ENCODE measurements at places on chromosomes 7 and 10.
A peak's percentile ranks its signal among the peaks of the same experiment; 100 is the strongest.

DNA sequence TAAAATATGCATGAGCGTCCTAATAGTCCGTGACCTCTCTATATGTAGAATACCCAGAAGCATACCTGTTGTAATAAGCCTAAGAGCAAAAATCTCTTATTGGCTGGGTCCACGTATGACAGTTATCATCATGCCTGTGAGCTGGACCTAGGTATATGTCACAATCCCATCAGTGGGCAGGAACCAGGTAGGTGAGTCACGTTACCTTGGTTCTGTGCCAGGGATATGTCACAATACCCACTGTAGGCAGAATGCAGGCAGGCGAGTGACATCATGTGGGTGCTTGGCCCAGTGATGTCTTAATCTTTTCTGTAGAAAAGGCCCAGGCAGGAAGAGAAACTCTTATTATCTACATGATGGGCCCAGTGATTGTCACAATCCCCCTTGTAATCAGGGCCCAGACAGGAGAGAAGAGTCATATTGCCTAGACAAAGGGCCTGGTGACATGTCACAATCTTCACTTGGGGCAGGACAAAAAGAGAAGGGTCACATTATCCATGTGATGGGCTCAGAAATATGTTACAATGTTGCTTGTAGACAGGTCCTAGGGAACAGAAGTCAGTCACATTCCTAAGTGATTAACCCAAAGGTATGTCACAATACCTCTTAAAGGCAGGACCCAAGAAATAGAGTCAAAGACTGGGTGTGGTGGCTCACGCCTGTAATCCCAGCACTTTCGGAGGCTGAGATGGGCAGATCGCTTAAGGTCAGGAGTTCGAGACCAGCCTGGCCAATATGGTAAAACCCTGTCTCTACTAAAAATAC lies 12.9 kb upstream of the ZNF736 start:
- no peak for DNase-seq

- DNase-seq = no peak
Observed at GRCh38 chr7:133345690-133346421, 93.0 kb downstream of the EXOC4 start.

DNA sequence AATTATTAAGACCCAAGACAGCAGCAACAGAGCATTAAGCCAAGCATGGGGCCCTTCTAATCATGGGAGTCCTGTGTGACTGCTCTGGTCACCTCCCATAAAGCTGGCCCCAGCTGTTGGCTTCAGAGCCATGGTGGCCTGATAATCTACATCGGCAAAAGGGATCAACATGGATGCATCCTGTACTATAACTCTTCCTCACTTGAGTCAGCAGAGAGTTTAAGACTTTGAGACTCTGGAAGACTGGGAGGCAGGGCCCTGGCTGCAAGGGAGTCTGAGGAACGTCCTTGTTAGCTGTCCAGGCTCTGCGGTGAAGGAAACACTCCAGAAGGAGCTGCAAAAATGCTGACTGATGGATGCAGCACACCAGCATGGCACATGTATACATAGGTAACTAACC lies 95.0 kb upstream of the KIAA1217 start:
- DNase-seq = no peak

DNA sequence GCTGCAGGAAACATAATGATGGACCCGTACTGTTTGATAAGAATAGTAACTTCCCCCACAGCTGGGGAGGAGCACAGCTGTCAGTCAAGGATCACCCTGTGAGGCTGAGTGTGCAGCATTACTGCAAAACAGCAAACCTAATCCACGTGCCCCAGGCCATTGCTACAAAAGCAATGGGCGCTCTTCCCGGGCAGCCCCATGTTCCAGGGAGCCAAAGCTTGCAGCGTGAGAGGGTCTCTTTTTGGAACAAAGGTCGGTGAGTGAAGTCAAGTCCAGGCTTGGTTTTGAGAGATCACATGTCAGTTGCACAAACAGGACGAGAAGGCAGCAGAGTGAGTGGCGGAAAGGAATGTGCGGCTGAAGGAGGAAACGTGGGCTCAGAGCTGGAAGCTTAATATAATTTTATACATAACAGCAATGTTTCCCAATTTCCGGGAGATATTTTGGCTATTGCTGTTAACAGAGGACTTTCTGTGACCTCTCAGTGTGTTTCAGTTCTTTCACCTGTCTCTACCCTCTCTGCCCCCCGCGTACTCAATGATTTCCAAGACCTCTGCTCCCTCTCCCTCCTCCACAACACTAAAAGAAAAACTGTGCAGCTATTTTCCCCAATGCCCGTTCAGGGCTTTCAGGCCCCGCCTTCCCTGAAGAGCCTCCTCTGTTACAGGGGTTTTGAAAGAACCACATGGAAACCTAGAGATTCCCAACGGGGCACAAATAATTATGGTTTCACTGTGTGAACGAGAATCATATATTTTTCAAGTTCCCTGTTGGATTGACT lies 128.9 kb downstream of the MTPAP start:
- DNase-seq = no peak

DNA sequence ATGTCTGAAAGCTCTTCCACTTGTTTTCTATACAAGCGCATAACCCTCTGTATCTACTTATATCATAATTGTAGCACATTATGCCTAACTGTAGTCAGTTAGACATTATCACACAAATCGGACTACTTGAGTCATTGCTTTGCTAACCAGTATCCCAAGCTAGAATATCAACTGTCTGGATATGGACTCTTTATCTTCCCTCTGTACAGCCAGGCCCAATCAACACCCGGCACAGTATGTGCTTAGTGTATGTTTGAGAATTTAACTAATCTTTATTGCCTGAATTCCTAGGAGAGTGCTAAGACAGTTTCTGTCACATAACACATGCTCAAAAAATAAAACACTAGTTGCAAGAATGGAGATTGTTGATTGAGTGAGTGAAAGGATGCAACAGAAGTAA lies 211.2 kb downstream of the ARL4A start:
- DNase-seq = no peak

DNA sequence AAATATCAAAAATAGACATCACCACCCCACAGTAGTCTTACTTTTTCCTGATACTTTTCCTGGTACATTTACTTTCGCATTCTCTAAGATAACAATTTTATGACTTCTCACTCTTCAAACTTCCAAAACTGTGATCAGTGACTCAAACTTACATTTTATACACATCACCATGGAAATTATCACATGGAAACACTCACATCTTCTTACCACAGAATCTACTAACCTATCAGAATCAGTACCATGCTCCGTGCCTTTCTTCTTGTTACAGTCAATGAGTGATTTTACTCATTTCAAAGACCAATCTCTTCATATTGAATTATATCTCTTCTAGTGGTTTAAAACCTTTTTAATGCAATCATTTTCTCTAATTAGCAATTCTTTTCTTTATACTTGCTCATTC lies 120.3 kb downstream of the PTEN start:
- DNase-seq = no peak

DNA sequence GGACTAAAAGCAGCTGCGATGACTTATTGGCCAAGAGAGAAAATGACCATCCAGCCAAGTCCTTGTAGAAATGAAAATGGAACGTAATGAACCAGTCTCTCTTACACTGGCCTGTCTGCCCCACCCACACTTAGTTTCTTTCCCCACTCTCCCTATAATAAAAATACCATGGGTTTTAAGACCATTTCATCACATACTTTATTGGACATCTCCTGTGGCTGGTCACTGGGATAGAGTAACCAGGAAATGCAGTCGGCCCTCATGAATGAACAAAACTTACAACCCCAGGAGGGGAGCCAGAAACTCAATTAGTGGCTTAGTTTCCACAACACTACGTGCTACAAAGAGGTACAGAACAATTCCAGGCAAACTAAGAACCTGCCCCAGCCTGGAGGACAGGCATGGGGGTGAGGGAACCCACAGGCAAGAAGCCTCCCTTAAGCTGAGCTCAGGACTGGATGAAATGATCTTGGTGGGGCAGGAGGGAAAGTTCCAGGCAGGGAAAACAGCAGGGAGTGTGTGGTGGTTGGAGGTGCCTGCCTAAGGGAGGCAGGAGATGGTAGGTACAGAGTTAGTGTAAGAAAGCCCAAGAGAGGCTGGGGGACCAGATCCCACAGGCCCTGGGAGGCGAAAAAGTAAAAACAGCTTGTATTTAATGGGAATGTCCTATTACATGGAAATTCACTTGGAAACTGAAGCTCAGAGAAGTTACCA lies 29.6 kb downstream of the MKI67 start:
- no peak for DNase-seq

GRCh38 chr7:23175938-23176337 lies 5.9 kb upstream of the NUP42 start:
- no peak for DNase-seq

DNA sequence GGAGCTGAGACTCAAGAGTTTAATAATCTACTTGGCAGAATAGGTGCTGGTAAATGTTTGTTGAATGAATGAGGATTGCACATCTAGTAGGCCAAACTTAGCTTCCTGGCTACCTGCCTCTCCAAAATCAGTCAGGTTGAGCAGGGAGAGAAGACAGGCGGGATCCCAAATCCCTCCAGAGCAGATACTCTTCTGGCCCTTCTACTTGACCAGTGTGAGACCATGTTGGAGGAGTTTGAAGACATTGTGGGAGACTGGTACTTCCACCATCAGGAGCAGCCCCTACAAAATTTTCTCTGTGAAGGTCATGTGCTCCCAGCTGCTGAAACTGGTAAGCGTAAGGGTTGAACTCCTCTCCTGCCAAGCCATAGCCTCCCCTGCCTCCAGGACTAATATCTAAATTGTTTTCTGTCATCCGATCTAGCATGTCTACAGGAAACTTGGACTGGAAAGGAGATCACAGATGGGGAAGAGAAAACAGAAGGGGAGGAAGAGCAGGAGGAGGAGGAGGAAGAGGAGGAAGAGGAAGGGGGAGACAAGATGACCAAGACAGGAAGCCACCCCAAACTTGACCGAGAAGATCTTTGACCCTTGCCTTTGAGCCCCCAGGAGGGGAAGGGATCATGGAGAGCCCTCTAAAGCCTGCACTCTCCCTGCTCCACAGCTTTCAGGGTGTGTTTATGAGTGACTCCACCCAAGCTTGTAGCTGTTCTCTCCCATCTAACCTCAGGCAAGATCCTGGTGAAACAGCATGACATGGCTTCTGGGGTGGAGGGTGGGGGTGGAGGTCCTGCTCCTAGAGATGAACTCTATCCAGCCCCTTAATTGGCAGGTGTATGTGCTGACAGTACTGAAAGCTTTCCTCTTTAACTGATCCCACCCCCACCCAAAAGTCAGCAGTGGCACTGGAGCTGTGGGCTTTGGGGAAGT lies 2.2 kb upstream of the MBLAC1 start:
- DNase-seq = no peak

DNA sequence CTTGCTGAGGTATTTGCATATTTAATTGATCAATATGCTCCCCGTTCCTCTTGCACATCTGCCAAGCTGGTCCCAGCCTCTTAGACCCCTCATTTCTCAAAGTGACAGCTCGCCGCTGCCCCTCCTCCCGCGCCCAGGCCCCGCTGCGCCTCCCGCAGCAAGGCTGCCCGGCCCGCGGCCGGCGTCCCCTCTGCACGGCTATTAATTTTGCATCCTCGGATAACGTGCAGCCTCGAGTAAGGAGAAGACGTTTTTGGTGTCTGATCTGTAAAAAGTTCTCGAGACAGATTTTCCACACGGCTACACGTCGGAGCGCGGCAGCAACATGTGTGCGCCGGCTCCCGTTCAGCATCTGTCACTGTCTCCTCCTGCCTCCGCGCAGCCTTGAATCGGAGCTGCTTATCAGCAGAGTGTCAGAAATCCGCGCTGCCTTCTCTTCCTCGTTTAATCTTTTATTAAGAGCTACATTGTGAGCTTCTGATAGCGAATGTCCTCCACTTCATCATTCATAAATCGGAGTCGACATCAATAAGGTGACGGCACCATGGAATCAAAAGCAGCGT lies 65.3 kb downstream of the EBF3 start:
- no peak for DNase-seq

- no peak for DNase-seq
Observed at GRCh38 chr7:128809363-128809762, 17.6 kb downstream of the CCDC136 start.

GRCh38 chr7:39421661-39422060 lies 144.5 kb upstream of the YAE1 start:
- no peak for DNase-seq

DNA sequence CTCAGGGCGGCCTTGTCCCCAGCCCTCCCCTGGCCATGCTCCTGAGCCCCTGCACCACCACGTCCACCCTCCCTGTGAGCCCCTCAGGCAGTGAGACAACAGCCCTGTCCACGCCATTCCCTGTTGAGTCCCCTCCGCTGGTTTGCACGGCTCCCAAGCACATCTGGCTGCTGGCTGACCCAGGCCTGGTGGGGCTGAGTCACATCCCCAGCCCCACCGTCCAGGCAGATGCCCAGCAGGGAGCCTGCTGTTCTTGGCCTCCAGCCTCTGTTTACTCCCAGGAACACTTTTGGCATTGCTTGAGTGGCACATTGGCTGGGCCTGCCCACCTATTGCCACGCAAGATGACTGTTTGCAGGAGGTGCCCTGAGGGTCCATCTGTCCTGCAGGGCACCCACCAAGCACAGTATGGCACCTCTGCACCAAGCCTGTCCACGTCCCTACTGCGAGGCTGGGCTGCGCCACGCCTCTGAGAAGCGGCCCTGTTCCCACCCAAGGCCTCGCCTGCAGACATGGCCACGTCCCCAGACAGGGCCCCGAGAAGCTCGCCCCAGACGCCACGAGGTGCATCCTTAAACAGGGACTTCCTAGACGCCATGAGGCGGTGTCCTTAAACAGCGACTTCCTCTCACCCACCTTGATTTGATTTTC lies 48.4 kb upstream of the INPP5A start:
- DNase-seq = peak; percentile 46

GRCh38 chr7:133040674-133041073 lies 41.2 kb downstream of the CHCHD3 start:
- no peak for DNase-seq

DNA sequence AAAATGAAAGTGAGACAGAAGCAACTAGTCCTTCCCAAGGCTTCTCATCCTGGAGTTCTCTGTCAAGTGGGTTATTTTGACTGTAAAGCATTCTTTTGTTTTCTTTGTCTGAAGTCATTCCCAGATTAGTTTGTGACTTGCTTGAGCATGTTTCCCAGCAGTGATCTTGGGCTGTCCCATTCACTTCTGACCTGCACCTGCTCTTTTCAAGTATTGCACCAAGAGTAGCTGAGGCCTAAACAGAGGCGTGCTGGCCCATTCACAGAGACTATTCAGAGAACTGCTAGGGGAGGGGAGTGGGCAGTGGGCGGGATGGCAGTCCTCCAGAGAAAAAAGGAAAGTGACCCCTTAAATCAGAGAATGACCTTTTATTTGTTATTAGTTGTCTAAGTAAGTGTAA lies 61.3 kb downstream of the CACNA2D1 start:
- no peak for DNase-seq

GRCh38 chr7:129479831-129480230 lies 22.5 kb upstream of the SMKR1 start:
- no peak for DNase-seq

DNA sequence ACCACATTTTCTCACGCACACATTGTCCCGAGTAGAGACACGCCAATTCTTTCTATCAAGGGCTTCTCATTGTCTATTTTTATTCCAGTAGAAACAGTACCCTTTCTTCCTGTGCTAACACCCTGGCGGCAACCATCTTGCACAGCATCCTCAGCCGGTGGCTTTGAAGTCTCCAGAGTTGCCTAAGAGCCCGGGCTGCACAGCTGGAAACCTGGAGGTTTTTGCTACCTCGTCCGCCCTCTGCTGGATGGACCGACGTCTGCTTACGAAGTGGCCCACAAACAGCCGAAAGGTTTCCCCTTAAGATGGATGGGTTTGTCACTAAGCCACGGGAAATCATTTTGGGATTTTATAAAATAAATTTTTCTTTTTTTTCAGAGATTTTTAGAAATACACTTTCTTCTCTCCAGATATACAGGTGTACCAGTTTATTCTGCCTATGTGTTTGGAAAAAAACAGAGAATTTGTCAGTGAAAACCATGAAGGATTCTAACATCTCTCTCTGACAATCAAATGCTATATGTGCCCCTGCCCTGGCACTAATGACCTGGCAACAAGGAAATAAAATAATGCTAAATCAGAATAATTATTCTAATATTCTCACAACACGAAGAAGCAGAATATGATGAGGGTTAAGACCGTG lies 81.8 kb upstream of the FAM204A start:
- DNase-seq = peak; percentile 96
